ENCODE measurements at places on chromosomes 6 and 20.
A peak's percentile ranks its signal among the peaks of the same experiment; 100 is the strongest.

GRCh38 chr20:13041574-13042457 lies 33.0 kb downstream of the SPTLC3 start:
- DNase-seq: no peak

DNA sequence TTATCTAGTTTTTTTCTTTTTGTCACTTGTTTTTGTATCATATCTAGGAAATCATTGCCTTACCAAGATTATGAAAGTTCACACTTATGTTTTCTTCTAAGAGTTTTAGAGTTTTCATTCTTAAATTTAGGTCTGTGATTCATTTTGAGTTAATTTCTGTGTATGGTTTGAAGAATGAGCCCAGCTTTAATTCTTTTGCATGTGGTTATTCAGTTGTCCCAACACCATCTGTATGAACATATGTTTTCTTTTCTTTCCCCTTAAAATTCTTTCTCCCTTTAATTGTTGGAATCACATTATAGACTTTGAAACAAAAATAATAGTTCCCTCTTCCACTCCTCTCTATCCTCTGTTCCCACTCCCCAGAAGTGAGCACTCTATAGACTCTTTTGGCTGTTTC lies 85.4 kb downstream of the SLX4IP start:
- DNase-seq: no peak

GRCh38 chr6:169663468-169663867 lies 38.4 kb downstream of the WDR27 start:
- no peak for DNase-seq

- DNase-seq: peak; percentile 21
Measured at GRCh38 chr6:127069659-127070279, 48.7 kb upstream of the RSPO3 start.

DNA sequence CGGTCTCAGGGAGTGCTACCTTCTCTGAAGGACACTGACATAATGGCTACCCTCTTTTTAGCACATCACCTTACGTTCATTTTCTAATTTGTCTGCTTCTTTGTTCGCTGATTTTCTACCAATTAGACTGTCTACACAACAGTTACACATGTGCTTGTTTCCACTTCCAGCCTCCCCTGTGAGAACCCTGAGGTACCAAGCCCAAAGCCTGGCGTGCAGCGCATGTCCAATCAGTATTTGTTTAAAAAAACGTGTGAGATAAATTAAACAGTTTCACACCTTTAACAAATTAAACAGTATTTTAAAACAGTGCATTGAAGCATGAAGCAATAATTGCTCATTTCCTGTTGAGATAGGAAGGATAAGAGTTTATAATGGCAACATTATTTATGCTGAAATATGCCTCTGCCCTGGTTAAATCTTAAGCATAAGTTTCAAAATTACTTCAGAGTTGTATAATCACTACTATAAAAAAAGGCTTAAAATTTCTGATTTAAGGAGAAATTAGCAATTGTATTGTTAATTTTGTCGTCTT lies 88.9 kb downstream of the MAP3K5 start:
- DNase-seq: no peak

DNA sequence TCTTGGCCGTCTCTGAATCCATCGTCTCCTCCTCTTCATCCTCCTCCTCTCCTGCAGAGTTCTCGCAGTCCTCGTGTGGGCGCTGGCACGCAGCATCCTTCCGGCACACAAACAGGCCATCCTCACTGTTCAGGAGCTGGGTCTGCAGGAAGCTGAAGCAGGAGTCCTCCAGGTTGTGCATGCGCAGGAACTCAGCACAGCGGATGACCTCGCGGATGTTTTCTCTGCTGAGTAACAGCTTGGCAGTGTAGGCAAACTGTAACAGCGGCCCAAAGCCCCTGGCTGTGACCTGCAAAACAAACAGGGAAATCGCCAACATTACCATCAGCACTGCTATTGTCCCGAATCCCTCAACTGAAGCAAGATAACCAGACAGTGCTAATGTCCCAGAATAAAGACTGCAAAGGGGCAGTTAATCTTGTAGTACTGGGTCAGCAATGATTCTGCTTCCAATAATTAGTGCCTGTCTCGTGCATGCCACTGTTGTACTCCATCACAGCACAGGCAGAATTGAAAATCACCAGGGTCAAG lies 57.4 kb downstream of the GJA10 start:
- DNase-seq: no peak

DNA sequence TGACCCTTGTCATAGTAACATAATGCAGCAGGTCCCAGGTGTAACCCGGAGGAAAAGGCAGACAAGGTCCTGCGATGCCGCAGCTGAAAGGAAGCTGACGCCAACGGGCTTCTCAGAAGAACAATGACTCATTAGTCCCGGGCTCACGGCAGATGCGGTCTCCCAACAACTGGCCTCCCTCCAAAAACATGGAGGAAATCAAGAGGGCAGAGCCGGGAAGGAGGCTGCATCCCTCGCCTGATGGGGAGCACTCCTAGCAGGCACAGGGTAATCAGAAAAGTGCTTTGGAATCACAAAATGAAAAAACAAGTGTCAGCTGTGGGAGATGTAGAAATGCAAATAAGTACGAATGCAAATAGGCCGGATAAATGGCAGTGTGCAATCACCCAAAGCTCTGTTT lies 165.2 kb upstream of the AGPAT4 start:
- no peak for DNase-seq

- no peak for DNase-seq
Measured at GRCh38 chr6:167851370-167851952, 24.8 kb downstream of the AFDN start.

- DNase-seq: no peak
Measured at GRCh38 chr20:20513720-20514119, 145.8 kb downstream of the INSM1 start.

DNA sequence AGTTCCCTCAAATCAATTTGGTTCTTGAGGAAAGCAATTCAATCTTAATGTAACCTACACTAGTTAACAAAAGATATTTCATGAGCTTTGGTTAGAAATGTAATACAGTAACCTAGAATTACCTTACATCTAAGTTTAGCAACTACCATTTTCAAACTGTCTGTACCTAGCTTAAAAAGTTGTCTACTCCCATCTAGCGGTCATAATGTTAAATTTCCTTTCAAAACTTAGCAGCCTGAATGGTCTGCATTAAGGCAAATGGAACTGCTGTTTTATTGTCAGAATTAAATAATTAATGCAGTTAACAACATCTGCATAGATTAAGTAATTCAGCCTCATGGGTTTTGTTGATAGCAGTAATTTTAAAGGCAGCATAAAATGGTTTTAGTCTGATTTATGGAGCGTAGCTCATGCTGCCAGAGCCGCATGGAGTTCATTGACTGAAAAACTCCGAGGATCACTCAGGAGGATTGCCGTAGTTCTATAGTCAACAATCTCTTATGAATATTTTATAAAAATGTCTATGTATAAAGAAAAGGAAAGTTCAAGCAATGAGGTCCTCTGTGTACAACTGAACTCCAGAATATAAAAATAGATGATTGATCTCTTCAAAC lies 485.4 kb upstream of the MANEA start:
- peak; percentile 52 for DNase-seq

DNA sequence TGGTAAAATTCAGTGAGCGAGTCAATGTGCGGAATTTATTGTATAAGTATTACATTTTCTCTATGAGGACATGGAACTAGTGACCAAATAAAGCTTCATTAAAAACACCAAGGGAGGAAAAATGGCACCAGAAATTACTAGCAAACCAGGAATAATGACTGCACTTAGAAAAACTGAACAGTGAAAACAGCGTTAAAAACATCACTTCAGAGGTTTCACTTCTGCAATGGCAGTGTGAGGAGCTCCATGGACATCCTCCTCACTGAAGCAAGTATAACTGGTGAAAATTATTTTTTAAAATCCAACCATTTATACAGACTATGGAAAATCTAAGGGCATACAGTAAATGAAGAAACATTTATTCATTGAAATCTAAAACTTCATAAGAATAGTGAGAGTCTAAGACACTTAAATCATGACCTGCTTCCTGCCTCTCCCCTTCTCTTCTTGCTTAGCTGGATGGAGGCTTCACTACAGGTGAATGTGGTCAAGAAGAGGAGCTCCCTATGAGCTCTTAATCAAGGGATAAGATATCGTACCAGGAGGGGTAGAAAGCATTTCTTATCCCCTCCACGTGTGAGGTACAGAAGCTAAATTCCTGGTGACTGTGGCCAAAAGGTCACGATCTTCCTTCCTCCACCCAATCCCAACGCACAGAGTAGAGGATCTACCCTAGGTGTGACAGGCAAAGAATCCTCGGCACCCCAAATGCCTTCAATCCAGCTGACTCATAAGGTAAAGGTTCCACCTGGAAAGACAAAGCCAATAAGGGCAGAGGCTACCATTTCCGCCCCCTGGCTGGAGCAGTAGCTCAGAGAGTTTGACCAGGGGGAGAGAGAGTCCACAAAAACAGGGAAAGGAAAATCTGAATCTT lies 12.3 kb upstream of the ASF1A start:
- DNase-seq: peak; percentile 67

DNA sequence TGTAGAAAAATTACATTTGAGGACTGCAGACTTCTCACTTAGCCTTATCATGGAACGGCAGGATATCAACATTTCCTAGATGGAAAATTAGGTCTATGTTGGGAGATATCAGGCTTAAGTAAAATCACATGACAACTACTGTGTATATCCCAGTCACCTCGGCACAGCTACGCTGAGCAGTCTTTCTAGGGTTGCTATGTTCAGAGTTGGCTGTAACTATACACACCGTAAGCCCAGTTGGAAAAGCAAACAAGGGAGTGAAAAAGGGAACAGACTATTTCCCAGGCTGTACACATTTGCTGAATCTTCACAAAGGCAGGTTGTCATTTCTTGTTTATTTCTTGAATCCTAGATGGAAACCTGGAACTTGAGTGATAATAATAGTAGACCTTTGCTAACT lies 80.7 kb upstream of the PTPRK start:
- DNase-seq: no peak

- DNase-seq: no peak
Measured at GRCh38 chr20:20233041-20233514, 134.8 kb upstream of the INSM1 start.

GRCh38 chr6:42168650-42169049 lies 4.5 kb upstream of the GUCA1A start:
- DNase-seq: no peak

DNA sequence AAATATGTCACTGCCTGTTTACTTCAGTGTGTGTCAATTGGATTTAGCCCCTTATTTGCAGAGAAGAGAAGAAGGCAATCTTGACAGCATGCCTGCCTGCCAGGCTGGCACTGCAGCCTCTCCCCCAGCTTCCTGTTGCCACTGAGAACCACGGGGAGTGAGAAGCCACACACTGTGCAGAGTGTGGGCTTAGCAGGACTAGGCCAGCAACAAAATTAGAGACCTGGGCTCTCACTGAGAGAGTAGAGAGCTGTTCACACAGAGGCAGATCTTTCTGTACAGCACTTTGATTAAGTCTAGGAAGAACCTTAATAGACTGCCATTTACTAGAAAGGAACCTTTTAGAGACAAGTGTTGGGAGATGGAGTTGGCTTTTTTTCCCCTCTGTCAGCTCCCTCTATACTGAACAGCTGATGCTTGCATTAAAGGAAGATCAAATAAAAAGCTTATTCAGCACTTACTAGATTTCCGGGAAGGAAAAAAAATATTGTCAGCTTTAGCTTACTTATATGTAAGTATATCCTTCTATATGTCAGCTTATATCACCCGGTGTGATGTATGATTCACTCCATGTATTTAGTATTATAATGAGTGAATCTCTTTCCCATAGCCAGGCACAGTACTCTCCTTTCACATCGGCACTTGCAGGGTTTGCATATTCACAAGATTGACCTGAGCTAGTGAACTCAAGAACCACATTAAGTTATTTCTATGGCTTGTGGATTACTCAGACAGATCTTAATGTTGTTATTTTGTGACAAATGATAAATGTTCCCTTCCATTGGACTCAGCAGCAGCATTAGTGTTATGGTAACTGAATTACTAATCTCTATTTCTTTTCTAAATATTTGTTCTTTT lies 851.0 kb upstream of the EPHA7 start:
- DNase-seq: no peak

DNA sequence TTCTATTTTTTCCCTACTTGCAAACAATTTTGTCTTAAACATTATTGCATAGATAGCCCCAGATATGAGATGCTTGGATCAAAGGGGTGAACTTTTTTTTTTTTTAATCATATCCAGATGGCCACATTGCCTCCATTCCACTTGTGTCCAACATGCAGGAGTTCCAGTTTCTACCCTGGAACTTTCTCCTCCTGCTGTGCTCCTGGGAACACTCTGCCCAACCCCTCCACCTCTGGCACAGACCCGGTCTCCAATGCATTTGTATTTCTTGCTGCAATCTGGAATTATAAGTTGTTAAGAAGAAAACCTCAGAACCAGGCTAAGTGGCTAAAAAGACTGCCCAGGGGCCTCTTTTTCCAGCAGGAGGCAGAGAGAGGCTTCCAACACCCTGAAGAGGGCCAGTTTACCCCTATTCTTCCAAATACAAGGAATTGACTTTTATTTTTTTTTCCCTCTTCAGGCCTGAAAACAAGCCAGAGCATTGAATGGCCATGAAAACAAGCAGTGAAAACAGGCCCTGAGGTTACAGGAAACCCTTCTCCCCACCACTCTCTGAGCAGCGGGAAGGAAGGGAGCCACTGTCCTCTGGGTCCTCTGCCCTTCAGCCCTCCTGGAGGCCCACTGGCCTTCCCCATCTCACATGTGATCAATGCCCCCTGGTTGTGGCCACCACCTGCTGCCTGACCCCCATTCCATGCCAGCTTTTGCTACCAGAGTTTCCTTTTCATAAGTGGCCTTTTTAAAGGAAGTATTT lies 44.3 kb downstream of the PDYN start:
- no peak for DNase-seq

GRCh38 chr6:110328259-110328658 lies 29.9 kb downstream of the METTL24 start:
- DNase-seq: no peak

- DNase-seq: no peak
Measured at GRCh38 chr6:92000112-92000511, 1413.2 kb upstream of the MAP3K7 start.

- DNase-seq: no peak
Measured at GRCh38 chr20:44033873-44034272, 119.2 kb downstream of the TOX2 start.

- DNase-seq: no peak
Measured at GRCh38 chr6:37784585-37784967, 35.0 kb upstream of the ZFAND3 start.

- no peak for DNase-seq
Measured at GRCh38 chr6:14211562-14211942, 94.0 kb downstream of the CD83 start.

- DNase-seq: peak; percentile 25
Measured at GRCh38 chr6:127267646-127268625, 1.3 kb downstream of the RNF146 start.

- DNase-seq: no peak
Measured at GRCh38 chr20:50328222-50328979, 137.8 kb downstream of the CEBPB start.

All from OCI-LY7 (cell line).